ENCODE measurements at places on chromosomes 3 and 15.

DNA sequence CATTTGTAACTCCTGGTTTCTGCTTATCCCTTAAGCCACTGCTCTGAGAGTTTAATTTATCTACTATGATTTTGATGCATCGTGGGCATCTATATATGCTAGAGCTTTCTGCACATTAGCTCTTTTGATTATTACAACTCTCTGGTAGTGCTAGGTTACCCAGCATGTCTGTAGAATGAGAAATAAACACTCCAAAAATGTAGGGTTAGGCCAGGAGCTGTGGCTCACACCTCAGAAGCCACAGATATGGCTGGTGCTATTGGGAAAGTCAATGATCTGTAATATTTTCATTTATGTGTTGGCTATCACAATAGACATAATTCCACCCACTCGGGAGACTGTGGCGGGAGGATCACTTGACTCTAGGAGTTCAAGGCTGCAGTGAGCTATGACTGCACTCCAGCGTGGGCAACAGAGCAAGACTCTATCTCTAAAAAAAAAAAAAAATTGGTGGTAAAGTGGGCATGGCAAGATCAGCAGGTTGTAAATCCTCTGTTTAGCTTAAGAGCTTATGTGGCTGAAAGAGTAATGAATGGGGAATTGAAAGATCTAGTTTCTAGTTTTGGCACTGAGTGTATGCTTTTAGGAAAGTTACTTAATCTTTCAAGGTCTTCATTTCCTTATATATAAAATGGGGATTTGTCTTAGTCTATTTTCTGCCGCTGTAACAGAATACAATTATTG is 6.3 kb downstream of the TIGIT start:
- DNase-seq = no peak

DNA sequence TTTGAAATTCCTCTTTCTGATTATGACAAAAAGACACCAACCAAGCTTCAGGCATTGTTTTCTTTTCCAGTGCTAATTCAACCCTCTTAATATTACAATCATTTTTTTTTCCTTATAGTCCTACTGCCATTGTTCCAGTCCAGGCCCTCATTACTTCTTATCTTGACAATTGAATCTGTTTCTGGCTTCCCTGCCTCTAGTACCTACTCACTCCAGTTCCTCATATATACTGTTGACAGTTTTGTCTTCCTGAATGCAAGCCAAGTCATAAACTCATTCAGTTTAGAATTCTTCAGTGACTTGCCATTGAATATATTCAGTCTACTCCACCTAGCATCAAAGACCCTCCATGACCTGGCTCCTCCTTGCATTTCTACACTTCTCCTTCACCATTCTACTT is 507.4 kb downstream of the FGF12 start:
- no peak for DNase-seq

- DNase-seq = no peak
These were observed 32.7 kb upstream of the CD96 start for GRCh38 chr3:111509308-111509707.

DNA sequence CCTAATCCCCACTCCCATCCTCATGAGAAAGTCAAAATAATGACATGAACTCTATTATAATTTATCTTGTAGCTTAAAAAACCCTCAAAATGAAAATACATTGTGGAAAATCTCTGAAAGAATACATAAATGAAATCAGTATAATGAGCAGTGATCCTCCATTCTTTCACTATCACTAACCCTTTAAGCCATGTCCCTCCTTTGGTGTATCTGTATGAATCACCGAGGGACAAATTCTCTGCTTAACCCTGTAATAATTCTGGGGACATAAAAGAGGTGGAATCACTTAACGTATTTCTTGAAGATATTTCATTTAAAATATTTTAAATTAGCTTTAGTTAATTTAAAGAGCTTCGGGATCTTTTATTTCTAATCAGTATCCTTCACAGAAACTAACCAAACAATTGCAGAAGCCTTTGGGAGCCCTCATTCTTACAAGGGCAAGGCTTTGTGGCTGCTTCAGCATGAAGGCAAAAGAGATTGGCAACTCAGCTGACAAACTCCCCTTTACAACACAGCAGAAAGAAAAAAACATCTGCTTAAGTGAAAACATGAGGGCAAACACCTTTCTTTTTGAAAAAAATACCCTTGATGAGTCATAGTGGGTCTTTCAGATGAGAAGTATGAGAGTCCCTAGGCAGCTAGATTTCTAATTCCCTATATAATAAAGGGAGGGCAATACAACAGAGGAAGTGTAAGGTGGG is 44.0 kb upstream of the ALCAM start:
- DNase-seq = no peak

DNA sequence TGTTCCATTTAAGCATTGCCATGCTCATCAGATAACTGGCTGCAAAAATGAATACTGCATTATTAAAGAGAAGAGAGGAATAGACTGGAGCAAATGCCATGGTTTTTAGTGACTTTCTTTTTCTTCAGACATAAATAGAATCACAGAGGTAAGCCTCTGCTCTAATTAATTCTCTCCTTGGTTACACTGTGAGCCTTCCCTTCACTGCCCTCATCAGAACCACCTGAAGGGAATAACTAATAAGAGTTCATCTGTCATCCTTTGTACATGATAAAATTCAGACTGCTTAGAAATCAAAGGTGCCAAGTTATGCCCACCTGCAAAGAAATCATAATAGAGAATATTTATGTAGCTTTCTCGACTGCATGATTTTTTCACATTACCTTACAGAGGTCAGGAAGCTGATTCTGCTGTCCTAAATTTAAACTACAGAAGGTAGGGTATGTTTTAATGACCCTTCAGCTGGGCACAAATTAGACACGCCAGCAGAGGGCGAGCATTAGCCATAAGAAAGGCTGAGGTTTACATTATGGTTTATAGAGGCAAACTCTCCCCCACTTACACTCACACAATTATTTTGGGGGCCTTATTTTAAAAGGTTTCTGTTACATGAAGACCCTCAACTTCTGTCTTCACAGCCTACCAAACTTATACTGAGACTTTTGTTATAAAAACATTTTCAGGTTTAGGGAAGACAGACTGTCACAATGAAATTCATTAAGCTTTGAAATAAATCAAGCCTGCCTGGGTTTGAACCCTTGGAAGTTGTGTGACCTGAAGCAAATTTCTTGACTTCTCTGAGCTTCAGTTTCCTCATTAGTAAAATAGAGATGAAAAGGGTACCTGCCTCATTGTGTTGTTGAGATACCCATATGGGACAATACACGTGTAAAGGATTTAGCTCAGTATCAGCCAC is 15.3 kb upstream of the UNC13C start:
- no peak for DNase-seq

DNA sequence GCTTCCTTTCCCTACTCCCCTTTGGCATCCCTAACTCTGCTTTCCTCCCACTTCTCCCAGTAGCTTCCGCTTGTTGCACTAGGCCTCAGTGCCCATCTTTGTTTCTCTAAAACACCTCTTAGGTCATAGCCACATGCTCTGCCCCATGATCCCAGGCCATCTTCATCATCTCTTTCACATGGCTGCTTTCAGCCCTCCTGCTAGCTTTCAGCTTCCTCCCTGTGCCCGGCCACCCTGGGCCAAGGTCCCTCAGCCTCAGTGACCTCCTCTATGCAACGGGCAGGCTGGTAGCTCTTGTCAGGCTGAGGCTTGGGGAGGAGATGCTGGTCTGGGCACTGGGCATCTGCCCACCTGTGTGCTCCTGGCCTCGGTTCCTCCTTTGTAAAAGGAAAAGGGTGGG is 2.3 kb downstream of the PLEKHO2 start:
- no peak for DNase-seq

- no peak for DNase-seq
These were observed 82.7 kb upstream of the SOX2 start for GRCh38 chr3:181629029-181629428.

- DNase-seq = no peak
These were observed 329.5 kb downstream of the GABRB3 start for GRCh38 chr15:26443321-26443720.

GRCh38 chr15:70318594-70319465 is 221.1 kb upstream of the TLE3 start:
- DNase-seq = no peak

DNA sequence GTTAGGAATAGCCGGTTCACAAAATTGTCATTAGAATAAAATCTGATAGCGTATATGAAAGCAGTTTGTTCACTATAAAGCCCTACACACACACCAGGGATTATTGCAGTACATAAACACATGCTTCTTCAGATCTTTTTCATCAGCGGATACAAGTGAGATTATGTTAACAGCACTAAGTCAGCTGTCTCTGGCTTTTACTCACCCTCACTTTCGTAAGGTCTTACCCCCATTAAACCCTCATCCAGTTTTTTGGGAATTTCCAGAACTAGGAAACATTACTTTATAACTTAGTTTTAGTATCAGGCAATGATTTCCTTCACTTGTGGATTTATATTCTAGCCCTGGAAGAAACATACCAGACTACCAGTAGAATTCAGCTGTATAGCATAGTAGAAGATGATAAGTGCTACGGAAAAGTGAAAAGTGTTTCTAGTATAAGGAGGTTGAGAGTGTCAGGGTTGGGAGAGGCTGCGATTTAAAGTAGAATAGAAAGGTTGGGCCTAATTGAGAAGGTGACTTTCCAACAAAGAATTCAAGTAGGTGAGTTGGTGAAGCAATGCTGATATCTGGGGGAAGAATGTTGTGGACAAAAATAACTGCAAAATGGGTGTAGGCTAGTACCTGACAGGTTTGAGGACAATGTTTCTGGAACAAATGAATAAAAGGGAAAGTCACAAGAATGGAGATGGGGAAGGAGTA is 22.7 kb downstream of the TMEM207 start:
- no peak for DNase-seq

GRCh38 chr3:100260081-100260684 is 609 bp upstream of the TBC1D23 start:
- no peak for DNase-seq

DNA sequence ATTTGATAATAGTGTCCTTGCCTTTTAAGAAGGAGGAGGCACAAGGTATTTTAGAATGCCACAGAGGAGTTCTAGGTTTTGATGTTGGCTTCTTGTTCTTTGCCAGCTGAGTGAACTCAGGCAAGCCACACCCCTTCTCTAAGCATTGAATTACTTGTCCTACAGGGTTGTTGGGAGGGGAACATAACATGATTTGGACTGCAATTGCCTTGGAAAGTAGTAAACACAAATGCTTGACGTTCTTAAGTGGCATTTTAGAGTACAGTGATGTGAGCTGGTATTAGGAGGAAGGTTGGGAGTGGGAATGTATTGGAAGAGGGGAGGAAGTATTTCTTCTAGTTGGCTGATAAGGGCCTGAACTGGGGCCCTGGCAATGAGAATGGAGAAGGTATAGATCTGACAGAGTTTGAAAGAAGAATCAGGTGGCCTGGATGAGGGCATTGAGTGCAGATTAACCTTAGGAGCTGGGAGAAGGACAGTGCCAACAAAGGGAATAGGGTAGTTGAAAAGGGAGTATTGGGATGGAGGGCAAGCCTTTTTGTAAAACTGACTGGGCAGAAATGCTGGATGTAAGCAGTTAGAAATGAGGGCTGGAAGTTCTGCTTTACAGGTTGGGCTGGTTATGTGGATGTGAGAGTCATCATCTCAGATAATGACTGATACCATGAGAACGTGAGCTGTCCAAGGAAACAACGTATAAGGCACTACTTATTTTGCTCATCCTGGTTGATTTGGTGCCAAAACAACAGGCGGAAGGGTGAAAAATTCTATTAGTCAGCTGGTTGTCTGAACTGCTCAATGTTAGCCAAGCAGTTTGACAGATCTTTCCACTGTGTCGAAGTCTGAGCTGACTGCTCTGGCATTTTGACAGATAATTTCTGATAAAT is 16.7 kb downstream of the KAT2B start:
- DNase-seq = peak; percentile 66

DNA sequence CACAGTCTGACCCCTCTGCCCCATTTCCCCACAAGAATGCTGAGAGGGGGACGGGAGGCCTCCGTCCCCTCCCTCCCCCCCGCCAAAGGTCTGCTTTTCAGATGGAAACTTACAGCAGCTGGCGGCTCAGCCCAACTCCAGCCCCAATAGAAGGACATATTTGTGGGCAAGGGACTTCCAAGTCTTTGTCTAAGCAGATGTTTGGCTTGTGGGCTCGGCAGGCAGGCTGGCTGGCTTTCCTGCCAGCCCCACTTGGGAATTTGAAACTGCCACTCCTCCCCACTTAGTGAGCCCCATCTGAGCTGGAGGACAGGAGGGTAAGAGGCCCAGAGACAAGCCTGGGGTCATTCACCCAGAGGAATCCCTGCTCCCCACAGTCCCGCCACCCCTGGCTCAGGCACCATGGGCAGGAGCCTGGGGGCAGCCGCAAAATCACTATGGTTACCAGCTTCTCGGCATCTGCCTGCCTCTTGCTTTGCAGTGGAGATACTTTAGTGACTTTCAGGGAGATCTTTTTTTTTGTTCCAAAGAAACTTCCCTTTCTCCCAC is 53.6 kb downstream of the LMCD1 start:
- DNase-seq = no peak

- DNase-seq = peak; percentile 38
These were observed 54.1 kb upstream of the CCR2 start for GRCh38 chr3:46299608-46300460.

DNA sequence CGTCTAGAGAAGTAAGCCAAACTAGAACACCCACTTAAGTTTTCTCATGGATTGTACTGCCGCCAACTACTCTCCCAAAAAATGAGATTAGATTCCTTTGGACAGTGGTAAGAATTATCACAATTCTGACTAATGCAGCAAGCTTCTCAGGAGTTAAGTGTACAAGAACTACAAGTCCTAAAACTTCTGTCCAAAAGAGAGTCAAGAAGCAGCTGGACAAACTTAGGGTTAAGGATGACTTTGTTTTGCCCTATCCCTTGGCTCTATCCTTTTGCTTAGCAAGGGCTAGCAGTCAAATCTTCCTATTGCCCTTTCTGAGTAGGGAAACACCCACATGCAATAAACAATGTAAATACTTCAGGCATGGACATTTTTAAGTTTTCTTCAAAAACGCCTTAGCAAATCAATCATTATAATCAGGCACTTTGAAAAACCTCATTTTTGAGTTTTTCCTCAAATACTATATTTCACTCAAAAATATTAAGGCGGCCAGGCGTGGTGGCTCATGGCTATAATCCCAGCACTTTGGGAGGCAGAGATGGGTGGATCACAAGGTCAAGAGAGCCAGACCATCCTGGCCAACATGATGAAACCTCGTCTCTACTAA is 19.5 kb downstream of the RAF1 start:
- no peak for DNase-seq

- no peak for DNase-seq
These were observed 3.5 kb downstream of the RBM15B start for GRCh38 chr3:51394541-51394940.

DNA sequence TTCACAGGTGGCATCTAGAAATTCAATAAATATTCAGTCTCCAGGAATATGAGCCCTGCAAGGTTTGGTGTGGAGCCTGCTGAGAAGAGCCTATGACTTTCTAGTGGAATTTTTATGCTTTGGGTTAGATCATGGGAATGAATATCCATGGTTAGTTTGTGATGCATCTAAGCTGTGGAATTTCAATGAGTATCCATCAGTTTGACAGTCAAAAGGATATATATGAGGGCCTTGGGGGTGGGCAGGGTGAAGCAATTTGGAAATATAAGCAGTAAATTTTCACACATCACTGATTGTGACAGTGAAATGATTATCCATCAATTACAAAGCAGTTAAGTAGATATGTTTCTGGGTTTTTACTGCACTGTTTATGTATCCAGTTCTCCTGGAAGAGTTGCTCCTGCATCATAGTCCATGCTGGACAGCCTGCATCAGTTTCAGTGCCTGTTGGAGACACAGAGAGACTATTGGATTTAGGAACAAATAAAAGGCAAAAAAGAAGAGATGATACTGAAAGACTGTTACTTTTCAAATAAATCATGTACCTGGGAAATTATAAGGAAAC is 530.8 kb downstream of the MFSD1 start:
- no peak for DNase-seq

GRCh38 chr3:45081506-45082141 is 55.5 kb downstream of the CLEC3B start:
- no peak for DNase-seq
